Dermis blood vessel endothelial cell (primary cell): ENCODE measurements at places on chromosomes 7 and 10. TPM values are rescaled to one million over a fixed set of nuclear protein-coding genes. Genes with fewer than 3 reads are reported as not detected.

The HTR5A gene
- not detected in 2 replicates for total RNA-seq

GRCh38 chr10:82889728-82890127 is 1014.7 kb downstream of the NRG3 start:
- no peak for DNase-seq

The TCERG1L gene
- not detected in 2 replicates for total RNA-seq

GRCh38 chr7:51068401-51068800 is 248.2 kb downstream of the COBL start:
- DNase-seq, result no peak

The AFAP1L2 gene
- total RNA-seq, result 7.6 and 27.7 TPM in 2 replicates

The RELN gene
- total RNA-seq, result 412 and 787 TPM in 2 replicates

GRCh38 chr7:151992375-151992774 is 33.1 kb upstream of the GALNT11 start:
- peak; percentile 15 for DNase-seq

GRCh38 chr10:78602201-78602932 is 466.4 kb upstream of the ZMIZ1 start:
- DNase-seq, result no peak

DNA sequence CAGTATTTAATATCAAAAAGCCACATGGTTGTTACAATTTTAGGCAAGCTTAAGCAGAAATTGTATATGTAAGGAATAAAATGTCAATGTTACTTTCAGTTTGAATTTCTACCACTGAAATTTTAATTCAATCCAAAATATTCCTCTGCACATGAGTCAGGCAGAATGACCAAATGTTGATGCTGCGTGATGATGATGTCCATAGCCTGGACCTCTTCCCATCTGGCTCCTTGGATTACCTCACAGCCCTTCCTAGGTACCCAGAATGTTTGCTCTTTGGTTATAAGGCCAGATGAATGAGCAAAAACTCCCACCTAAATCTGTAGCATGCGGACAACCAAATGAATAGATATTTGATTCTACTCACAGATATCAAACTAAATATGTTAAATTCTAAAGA is 258.3 kb upstream of the IMMP2L start:
- DNase-seq, result no peak

- no peak for DNase-seq
These were observed 679.4 kb downstream of the TNS3 start for GRCh38 chr7:46902463-46902862.

GRCh38 chr7:19242246-19242645 is 97.0 kb upstream of the FERD3L start:
- no peak for DNase-seq

- no peak for DNase-seq
These were observed 188.8 kb downstream of the CALN1 start for GRCh38 chr7:72223351-72223750.

- DNase-seq, result peak; percentile 59
These were observed 76.8 kb downstream of the TPST1 start for GRCh38 chr7:66281678-66282590.

DNA sequence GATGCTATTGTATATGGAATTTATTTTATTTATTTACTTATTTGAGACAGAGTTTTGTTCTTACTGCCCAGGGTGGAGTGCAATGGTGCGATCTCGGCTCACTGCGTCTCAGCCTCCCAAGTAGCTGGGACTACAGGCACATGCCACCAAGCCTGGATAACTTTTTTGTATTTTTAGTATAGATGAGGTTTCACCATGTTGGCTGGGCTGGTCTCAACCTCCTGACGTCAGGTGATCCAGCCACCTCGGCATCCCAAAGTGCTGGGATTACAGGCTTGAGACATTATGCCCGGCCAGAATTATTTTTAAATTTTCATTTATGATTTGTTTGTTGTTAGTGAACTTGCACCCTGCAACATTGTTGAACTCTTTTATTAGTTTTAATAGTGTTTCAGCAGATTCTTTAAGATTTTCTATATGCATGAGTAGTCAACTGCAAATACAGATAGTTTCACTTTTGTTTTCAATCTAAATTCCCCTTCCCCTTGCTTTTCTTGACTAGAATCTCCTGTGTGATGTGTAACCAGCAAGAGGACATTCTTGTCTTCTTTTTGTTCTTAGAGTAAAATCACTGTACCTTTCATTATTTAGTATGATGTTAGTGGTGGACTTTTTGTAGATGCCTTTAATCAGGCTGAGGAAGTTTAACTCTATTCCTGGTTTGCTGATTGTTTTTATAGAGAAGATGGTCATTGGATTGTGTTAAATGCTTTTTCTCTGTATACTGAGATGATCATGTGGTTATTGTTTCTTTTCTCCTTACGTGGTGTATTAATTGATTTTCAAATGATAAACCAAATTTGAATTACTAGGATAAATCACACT is 27.8 kb downstream of the ZNF33A start:
- DNase-seq, result no peak

DNA sequence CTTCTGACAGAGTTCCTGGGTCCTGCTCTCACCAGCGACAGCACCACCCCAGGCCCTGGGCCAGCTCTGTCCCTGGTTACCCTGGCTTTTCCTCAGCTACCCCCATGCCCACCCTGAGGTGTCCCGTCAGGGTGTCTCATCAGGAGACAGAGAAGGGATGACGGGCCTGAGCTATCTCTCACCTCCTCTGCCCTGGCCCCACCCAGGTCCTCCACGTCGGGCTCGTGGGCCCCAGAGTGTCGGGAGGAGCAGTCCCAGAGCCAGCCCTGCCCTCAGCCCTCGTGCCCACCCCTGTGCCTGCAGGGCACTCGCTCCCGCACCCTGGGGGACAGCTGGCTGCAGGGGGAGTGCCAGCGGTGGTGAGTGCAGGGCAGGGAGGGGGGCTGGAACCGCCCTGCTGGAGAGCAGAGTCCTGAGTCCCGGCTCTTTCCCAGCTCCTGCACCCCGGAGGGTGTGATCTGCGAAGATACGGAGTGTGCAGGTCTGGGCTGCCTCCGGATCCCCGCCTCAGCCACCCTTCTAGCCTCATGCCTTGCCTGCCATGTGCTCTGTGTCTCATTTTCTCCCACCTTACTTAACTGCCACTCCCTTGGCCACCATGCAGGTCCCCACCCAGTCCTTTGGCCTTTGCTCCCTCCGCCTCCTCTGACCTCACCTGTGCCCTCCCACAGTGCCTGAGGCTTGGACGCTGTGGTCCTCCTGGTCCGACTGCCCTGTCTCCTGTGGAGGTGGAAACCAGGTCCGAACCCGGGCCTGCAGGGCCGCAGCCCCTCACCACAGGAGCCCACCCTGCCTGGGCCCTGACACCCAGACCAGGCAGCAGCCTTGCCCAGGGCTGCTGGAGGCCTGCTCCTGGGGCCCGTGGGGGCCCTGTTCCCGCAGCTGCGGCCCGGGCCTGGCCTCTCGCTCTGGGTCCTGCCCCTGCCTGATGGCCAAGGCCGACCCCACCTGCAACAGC is 16.7 kb upstream of the ZNF862 start:
- no peak for DNase-seq

GRCh38 chr7:2687338-2687869 is 598 bp upstream of the AMZ1 start:
- no peak for DNase-seq

GRCh38 chr7:69663911-69664832 is 65.9 kb downstream of the AUTS2 start:
- DNase-seq, result no peak

DNA sequence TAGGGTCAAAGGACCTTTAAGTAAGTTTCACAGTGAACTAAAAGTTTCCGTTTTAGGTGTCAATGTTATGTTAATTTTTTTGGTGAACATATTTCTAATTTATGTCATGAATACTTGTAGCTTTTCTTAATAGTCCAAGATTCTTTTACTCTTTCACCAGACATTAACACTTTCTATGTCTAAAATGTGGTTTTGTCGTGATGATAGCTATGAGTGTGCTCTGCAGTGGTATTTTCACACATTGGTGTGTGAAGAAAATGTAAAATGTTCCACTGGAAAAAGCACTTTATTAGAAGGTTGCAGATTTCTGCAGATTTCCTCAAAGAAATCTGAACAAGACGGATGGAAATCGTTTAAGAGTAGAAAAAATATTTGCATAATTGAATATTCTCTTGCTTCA is 561.0 kb upstream of the ANKRD30A start:
- DNase-seq, result no peak

- DNase-seq, result no peak
These were observed 7.9 kb downstream of the STAM start for GRCh38 chr10:17651896-17652295.

The ABCB1 gene
- 4.6 and 16.2 TPM in 2 replicates for total RNA-seq

The CPA2 gene
- not detected in 2 replicates for total RNA-seq

- DNase-seq, result no peak
These were observed 8.0 kb downstream of the CDK13 start for GRCh38 chr7:39958038-39958437.

DNA sequence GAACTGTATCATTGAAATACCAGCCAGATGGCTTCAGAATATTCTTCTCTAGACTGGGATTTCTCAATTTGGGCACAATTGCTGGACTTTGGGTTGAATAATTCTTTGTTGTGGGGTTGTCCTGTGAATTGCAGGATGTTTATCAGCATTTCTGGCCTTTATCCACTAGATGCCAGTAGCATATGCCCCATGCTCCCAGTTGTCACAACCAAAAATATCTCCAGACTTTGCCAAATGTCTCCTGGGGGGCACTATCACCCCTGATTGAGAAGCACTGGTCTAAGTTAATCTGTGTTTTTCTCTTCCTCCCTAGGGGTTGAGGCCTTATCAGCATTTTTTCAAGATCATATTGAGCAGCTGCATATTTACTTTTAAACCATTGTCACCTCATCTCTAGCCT is 204.9 kb upstream of the SP8 start:
- DNase-seq, result no peak

The PTF1A gene
- total RNA-seq, result not detected in 2 replicates

- peak; percentile 76 for DNase-seq
These were observed 35.0 kb downstream of the HDAC9 start for GRCh38 chr7:18530224-18531179.

GRCh38 chr10:33434933-33435332 is 100.5 kb upstream of the NRP1 start:
- no peak for DNase-seq

The TLX1 gene
- total RNA-seq, result not detected in 2 replicates

DNA sequence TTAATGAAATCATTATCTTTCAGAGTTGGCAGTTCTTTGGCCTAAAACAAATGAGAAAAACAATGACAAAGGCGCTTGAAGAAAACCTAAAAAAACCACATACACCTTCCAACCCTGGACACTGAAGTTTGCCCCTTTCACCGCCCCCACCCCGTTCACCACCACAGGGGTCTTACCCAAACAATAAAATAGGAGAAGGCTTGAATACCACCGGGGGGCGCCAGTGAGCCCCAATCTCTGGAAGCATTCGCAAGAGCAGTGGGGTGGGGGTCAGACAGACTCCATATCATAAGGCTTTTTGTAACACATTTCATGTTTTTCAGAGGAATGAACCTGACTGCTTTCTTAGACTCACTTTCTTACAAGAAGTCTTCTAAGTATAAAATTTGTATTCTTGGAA is 163.6 kb downstream of the PIP4K2A start:
- peak; percentile 73 for DNase-seq

DNA sequence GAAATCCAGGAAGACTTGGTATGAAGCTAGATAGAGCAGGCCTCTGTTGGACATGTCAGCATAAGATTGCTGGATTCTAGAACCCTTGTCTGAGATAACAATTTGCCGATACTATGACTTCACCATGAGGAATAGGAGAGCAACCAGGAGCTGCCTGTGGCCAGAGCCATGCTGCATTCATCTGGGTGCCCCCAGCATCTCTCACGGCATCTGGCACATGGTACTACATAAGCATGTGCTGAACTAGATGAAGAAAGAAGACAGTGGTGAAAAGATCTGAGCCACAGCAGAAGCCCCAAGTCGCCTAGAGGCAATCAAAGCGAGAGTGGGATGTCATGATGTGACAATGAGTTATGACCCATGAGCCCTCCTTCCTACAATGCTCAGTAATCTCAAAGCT is 19.5 kb downstream of the GOT1 start:
- no peak for DNase-seq

GRCh38 chr7:113000316-113001020 is 86.2 kb downstream of the GPR85 start:
- DNase-seq, result no peak

DNA sequence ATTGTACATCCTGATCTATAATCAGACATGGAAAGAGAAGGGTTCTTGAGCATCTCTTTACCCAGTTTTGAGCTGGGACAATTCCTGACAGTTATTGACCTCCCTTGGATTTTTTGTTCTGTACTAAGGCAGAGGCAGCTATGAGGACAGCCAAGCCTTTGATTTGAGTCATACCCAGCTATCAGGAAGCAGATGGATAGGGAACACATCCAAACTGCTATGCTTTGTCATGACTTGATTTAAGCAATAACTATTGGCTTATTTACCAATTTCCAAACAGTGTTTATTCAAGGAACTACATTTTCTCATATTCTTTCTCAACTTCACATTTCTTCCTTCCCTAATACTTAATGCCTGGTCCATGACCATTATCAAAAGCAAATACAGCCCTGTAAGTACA is 396.4 kb upstream of the STEAP1 start:
- no peak for DNase-seq

The SLC18A3 gene
- total RNA-seq, result not detected in 2 replicates

The HOXA10 gene
- 3.7 and 4.4 TPM in 2 replicates for total RNA-seq

DNA sequence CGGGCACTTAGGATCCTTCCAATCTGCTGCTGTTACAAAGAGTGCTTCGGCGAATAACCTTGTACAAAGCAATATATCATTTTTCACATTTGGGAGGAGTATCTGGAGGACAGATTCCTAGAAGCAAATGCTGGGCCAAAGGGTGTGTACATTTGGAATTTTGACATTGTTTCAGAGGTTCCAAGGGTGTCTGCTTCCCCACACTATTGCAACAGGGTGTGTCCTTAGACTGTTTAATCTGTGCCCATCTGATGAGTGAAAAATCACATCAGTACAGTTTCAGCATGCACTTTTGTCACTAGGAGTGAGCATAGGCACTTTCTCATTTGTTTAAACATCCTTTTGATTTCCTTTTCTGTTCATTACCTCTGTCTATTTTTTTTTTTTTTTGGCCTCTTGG is 8.6 kb upstream of the ELFN1 start:
- no peak for DNase-seq

DNA sequence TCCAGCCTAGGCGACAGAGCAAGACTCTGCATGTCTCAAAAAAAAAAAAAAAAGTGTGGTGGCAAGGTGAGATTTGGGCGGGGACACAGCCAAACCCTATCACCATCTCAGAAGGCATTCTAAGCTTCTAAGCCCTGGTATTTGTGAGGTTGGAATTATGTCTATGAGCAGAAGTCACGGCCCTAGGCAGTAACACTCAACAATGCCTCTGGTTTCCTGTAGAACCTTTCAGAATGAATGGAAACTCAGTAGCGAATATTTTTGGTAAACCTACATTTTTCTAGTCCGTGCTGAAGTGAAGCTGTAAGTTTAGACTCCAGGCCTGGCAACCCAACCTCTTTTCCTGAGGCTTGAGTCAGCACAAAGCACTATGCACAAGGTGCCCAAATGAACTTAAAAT is 88.3 kb downstream of the FAM107B start:
- DNase-seq, result no peak

The SLIT1 gene
- under 0.01 TPM in 1 of 2 replicates, not detected in the other for total RNA-seq

The KIAA1549 gene
- total RNA-seq, result 2.6 and 3.3 TPM in 2 replicates

- no peak for DNase-seq
These were observed 40.2 kb downstream of the FAS start for GRCh38 chr10:89030791-89031190.
